ENCODE measurements at places on chromosomes 13 and 19.

DNA sequence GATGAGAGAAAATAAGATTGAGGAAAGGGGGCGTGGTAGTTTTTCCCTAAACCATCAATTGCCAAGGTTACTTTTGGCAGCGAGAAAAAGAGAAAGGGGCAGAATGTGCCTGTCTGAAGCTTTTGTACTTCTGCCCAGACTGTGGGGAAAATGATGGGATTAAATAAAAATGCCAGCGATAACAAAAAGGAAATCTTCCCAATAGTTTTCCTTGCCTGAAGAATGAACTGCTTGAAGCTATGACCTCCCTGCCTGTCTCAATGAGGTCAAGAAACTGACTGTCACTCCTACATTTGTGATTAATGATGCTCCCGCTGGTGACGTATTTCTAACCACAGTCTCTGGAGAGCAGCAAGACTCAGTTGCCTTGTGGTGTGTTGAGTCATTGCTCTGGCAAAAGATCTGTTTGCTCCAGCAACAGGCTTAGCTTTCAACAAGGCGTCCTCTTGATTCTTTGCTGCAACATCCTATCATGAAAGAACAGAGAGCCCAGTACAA lies 1051.5 kb downstream of the DIAPH3 start:
- no peak for DNase-seq

GRCh38 chr19:54138489-54139256 lies 1.1 kb downstream of the CNOT3 start:
- DNase-seq: peak; percentile 72

GRCh38 chr19:48836089-48837017 lies at the start of gene HSD17B14:
HSD17B14 (minus strand) TSS chr19:48836491; CDS start chr19:48836411, 80 bp downstream.
- peak; percentile 58 for DNase-seq

GRCh38 chr13:80341756-80342370 lies 937 bp upstream of the SPRY2 start:
- no peak for DNase-seq

GRCh38 chr13:97834250-97834649 lies 119.2 kb upstream of the IPO5 start:
- DNase-seq: no peak

GRCh38 chr19:48064509-48064908 lies 20.6 kb upstream of the CABP5 start:
- no peak for DNase-seq

GRCh38 chr19:7916955-7917266 lies 2.3 kb downstream of the TGFBR3L start:
- DNase-seq: no peak

DNA sequence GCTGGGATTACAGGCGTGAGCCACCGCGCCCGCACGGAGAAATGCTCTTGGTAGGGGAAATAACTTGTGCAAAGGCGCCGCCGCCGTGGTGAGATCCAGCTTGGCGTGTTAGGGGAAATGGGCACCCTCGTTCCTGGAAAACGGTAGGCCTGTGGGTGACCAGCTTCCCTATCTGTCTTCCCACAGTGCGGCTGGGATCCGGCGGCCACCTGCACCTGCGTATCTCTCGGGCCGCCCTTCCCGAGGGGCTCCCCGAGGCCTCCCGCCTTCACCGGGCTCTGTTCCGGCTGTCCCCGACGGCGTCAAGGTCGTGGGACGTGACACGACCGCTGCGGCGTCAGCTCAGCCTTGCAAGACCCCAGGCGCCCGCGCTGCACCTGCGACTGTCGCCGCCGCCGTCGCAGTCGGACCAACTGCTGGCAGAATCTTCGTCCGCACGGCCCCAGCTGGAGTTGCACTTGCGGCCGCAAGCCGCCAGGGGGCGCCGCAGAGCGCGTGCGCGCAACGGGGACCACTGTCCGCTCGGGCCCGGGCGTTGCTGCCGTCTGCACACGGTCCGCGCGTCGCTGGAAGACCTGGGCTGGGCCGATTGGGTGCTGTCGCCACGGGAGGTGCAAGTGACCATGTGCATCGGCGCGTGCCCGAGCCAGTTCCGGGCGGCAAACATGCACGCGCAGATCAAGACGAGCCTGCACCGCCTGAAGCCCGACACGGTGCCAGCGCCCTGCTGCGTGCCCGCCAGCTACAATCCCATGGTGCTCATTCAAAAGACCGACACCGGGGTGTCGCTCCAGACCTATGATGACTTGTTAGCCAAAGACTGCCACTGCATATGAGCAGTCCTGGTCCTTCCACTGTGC lies 2.4 kb downstream of the GDF15 start:
- peak; percentile 94 for DNase-seq

All from activated CD8-positive, alpha-beta memory T cell treated with anti-CD3 and anti-CD28 coated beads for 24 hours (primary cell).